ENCODE measurements at places on chromosomes 7 and 10.

DNA sequence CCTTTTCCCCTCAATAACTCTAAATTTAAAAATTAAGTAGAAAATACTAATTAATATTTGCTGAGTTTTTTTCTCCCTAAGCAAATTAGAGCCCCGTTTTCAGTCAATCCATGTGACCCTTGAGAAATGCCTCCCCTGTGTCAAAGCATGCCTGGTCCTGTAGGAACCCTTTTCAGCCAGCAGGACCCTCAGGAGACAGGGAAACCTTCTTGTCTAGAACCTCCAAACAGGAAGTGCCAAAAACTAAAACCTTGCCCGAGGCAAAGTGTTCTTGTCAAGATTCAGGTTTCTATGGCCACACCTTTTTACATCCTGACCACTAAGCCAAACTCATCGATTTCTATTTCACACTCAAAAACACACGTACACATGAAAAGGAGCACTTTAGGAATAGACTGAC lies 60.1 kb upstream of the NFE2L3 start:
- no peak for DNase-seq

GRCh38 chr7:64872351-64873154 lies 30.5 kb upstream of the ZNF273 start:
- no peak for DNase-seq

DNA sequence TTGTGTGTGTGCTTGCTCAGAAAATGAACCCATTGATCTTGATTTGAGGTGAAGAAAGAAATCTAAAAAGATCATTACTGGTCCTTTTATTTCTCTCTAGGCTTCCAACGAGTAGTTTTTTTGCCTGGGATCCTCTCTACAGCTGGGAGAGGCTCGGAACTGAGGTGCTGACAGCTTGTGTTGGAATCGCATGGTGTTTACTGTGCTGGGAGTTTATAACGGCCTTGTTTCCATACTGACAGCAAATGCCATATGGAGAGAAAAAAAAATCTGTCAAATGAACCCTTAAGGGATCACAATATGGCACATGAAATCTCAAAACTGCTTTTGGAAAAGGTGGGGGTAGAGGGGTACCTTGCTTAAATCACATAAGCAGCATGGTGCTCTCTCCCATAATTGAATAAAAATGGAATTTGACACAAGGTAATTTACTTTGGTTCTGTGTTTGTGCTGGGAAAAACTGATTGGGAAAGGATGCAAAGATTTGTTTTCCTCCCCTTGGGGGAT lies 165.0 kb downstream of the RGS10 start:
- DNase-seq, result no peak

GRCh38 chr10:23439452-23439960 lies 631 bp downstream of the OTUD1 start:
- DNase-seq, result peak; percentile 29

DNA sequence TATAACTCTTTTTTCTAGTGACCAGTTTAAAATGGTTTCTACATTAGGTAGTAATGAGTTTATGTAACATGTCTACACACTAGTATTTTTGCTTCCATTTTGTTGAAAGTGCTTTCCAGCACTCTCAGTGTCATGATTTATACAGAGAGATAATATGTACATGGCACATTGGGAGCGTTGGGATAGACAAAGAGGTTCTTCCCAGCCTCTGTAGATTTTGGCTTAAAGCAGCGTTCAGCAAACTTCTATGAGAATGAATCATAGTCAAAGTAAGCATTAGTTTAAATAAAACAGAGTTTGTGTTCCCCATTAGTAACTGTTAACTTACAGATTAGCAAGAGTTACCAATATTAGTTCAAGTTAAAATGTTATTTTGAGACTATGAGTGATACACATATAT lies 43.9 kb downstream of the SEPTIN14 start:
- no peak for DNase-seq

- no peak for DNase-seq
Observed at GRCh38 chr10:129604333-129605032, 137.4 kb downstream of the MGMT start.

- DNase-seq, result no peak
Observed at GRCh38 chr10:472241-472910, 217.1 kb downstream of the DIP2C start.

GRCh38 chr10:114815791-114816190 lies 5.8 kb upstream of the FHIP2A start:
- DNase-seq, result no peak

DNA sequence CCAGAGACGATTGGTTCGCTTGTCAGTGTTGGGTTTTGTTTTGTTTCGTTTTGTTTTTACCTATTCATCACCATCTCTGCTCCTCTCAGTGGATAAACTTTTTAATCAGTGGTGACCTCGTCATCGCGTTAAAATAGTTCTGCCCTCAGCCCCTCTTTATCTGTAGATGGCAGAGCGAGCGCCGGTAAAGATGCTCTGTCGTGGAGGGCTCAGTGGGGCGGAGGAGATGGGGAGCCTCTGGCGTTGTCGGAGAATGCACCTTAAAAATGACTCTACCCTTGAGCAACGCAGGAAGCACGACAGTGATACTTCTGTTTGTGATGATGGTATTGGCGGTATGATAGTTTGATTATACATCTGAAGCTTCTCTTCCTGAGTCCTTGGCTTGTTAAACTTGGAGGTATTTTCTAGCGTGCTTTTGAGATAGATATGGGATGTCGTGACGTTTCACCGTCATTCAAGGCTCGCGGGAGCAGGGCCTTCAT lies 554 bp downstream of the CSGALNACT2 start:
- no peak for DNase-seq

DNA sequence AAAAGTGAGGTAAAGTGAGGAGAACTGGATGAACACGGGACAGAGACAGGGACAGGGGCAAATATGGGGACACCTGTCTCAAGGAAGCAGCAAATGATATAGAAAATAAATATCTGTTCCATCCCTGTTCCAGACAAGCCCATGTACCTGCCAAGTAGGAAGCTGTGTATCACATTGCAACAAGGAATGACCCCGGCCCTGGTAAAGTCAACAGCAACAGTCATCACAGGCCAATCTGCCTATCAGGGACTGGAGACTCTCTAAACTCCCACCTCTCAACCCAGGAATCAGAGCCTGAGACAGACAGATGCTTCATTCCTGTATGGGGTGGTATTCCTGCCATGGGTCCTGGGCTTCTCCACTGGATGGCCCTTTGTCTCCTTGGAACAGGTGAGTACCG lies 156.6 kb upstream of the PRSS1 start:
- DNase-seq, result no peak

DNA sequence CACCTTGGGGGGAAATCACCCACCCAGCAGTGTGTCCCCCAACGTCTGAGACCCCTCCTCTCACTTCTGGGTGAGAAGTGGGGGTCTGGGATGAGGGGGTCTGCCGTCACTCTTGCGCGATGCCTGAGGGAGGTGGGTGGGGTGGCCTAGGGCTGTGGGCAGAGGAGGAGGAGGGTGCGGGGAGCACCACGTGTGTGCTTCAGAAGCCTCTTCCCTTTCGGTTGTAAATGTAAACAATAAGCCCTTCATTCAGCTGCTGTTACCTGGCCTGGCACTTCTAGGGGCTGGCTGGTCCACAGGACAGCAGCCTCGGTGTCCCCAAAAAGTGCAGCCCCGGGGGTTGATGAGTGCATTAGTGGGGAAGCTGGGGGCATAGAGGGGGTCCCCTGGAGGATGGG lies 1.3 kb downstream of the CLIP2 start:
- DNase-seq, result no peak

Measured in GM19239 (cell line).